ENCODE measurements at places on chromosomes 3 and 15.

- no peak for DNase-seq
Measured at GRCh38 chr15:60363903-60364611, 33.7 kb downstream of the ANXA2 start.

- no peak for DNase-seq
Measured at GRCh38 chr3:67067251-67067650, 69.1 kb downstream of the KBTBD8 start.

DNA sequence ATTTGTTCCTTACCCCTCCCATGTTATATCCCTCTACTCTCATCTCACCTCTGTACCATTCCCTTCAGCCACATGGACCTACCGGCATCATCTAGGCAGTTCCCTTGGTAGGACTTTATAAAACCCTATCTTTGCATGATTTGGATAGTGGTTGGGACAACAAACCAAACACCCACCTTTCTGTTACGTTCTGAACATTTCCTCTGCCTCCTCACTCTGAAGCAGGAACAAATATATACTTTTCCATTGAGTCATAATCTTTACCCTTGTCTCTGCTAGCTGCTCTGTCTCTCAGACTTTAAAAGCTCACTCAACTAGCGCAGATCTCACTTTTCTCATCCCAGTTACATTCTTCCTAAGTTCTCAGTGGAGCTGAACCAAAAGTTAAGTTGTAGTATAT, 17.8 kb downstream of the UBXN7 start:
- DNase-seq = no peak

GRCh38 chr3:126928921-126929474, 53.9 kb upstream of the PLXNA1 start:
- no peak for DNase-seq

- no peak for DNase-seq
Measured at GRCh38 chr3:186583831-186584230, 13.3 kb downstream of the DNAJB11 start.

- no peak for DNase-seq
Measured at GRCh38 chr15:90903733-90904536, 833 bp downstream of the MAN2A2 start.

- no peak for DNase-seq
Measured at GRCh38 chr3:184872200-184872599, 60.2 kb downstream of the VPS8 start.

GRCh38 chr15:99248000-99248715, 1.2 kb downstream of the TTC23 start:
- DNase-seq = no peak

DNA sequence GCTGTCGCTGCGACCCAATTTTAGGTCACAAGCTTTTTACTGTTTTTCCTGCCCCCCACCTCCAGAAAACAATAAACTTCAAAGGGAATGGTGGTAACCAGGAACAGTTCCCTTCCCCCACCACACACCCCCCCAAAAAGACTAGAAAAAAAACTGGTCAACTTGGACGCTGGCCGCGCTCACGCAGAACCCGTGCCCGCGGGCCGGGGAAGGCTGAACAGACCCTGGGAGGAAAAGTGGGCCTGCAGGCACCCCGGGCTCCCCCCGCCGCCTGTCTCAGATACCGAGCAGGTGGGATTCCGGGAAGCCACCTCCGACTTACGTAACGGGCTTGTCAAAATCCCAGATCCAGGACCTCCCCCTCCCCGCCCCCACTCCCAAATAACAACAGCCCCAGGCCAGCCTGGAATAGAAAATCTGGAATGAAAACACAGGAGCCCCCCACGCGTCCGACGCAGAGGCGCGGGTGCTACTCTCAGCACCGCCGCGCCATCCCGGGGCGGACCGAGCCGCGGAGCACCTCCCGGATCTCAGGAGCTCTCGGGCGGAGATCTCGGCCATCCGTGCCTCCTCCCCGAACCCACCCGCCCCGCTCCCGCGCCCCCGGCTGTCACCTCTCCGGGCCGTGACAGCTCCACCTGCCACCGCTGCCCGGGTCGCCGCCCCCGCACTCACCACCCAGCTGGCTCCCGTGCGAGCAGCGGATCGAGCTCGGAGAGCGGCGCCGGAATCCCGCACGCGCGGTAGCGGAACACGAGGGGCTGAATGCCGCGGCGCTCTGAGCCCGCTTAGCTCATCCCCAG, 557 bp downstream of the DENND4A start:
- peak; percentile 50 for DNase-seq

- no peak for DNase-seq
Measured at GRCh38 chr15:32747921-32748342, 30.1 kb downstream of the GREM1 start.

DNA sequence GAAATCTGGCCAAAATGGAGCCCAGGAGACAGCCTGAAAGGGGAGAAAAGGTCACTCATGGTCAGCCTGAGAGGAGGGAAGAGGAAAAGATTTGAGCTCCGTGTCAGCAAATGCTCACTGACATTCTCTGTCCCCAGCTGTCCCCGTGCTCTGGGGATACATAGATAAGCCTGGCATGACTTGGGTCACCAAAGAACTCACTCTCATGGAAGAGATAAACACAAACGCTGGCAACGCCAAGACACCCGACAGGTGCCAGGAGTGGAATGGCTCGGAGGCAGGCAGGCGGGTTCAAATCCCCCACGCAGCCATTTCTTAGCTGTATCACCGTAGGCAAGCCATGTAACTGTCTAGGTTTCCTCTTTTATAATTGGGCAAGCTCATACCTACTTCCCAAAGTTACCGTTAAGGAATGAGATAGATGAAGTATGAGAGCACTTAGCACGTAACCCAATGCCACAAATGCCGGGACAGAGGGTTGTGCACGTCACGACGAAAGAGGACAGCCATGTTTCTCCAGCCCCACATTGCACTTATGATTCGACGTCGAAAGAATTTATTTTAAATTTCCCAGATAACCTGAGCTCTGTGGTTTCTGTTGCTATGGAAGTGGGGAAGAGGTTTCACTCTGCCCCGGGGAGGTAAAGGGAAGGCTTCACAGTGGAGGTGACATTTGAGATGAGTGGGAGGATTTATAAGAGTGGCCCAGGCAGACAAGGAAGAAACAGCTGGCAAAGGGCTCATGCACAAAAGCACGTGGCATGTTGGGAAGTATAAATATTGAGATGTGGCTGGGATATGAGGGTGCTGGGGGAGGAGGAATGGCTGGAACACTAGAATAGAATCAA, 41.4 kb upstream of the TSEN2 start:
- DNase-seq = no peak

DNA sequence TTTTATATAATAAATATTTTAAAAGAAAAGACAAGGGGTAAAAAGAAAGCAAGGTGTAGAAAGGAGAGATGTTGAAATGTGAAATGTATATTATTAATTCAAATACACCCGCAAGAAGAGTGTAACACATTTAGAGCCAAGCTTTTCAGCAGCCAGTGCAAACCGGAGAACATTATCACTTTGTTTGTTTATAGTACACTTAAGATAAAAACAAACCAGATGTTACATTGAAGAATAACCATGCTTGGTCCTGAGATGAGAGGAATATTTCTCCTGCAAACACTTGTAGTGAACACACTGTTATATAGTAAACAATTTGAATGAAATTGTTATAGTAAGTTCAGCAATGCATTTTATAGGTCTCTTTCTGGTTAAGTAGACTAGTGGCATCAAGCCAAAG, 1441.5 kb downstream of the OTOL1 start:
- no peak for DNase-seq

DNA sequence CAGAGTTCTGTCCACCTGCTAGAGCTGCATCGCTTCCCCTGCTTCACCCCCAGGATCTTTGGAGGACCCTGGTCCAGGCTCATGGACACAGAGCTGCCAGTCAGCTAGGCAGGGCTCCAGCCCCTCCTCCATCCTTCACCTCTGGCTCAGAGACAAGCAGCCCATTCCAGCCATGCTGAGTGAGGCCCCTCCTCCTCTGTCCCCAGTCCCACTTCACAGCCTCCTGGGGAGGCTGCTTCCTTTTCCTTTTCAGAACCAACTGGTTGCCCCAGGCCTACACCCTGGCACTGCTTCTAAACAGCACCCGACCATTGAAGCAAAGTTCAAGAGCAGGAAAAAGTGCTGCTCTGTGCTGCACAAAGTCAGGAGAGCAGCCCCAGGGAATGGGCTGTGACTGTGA, 22.2 kb downstream of the IQSEC1 start:
- DNase-seq = no peak

DNA sequence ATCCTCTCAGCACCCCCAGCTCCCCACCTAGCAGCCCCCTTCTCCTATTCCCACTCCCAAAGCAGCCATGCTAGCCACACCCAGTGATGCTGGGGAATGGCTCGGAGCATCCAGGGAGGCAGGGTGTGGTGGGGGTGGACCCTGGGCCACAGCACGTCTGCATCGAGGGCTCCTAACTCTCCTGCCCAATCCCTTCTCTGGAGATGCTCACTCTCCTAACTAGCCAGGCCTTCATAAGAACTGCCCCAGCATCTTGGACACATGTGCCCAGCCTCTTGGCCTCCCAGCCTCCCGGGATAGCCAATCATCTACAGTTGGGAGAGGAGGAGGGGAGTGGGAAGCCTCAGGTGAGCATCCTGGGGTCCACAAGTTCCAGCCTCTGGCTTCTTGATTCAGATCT, 2.7 kb downstream of the PCBP4 start:
- DNase-seq = no peak

DNA sequence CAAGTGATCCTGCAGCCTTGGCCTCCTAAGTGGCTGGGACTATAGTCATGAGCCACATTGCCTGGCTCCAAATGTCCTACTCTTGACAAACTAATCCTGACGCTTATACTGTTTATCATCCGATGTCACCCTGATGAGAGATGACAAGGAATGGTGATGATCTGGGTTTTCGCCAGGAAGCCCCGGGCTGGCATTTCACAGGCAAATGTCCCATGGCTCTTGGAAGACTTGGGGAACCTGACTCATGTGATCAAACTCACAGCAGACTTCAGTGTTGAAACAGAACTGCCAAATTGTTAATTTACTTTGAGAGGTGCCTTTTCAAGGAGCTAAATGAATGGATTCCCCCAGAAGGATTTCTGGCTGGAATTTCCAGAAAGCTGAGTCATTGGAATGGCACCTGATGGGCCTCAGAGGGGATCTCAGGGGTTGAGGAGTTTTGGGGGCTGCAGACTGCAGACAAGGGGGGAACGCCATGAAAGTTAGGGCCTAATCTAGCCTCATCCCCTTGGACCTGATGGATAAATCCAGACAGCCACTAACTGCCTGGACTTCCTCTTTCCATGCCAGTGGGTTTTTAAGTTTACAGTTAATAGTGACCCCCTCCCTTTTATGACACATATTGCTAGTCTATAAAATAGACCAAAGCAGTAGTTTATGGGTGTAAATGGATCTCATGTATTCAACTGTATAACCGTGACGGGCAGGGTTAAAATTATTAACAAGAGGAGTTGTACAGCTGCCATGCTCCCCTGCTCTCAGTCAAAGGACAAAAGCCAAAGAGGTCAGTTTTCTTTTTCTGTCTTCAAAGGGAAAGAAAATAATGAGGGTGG, 146.6 kb downstream of the CHSY1 start:
- no peak for DNase-seq

DNA sequence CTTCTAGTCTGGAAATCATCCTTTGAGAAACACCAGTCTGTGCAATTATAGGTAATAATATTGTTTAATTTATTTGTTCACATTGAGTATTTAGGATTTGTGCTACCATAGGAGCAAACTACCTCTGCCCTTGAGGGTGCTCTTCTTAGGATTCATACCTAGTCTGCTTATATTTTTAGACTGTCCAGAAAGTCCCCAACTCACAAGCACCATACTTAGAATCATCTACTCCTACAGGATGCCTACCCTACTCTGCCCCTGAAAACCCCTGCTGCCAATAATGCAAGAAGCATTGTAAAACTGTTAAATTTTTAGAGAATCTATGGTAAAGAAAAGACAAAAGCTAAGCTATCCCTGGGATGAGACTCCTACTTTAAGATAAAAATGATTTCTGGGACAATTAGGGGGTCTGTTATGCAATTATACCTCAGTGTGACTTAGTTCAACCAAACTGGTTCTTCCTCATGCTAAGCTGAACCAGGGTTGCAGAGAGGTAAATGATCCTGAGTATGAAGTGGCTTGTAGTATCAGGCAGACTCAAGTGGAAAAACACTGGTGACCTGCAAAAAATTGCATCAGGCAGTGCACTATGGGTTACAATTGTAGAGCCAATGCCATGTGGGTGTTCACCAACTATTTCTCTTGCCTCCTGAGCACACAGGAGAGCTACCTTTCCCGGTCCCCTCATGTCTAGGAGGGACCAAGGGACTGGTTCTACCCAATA, 133.3 kb downstream of the TNIK start:
- no peak for DNase-seq

- DNase-seq = peak; percentile 46
Measured at GRCh38 chr3:171829841-171830517, 13.2 kb upstream of the TMEM212 start.

- no peak for DNase-seq
Measured at GRCh38 chr3:12638105-12638504, 25.8 kb downstream of the RAF1 start.

DNA sequence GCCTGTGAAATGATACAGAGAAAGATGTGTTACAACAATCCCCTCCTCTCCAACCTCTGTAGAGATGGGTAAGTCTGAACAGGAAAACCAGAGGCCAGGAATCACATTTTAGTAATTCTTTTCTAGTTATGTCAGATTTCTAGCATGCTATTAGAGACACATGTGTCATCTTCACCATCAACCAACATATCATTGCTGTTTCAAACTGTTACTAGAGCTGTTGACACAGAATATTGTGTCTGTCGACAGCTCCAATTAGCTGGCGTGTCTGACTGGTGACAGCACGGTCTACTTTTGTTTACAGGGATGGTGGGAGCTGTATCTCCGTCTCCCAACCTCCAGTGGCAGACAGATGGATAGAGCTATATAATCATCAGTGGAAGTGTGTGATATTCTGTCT, 393.2 kb downstream of the SOX2 start:
- no peak for DNase-seq

DNA sequence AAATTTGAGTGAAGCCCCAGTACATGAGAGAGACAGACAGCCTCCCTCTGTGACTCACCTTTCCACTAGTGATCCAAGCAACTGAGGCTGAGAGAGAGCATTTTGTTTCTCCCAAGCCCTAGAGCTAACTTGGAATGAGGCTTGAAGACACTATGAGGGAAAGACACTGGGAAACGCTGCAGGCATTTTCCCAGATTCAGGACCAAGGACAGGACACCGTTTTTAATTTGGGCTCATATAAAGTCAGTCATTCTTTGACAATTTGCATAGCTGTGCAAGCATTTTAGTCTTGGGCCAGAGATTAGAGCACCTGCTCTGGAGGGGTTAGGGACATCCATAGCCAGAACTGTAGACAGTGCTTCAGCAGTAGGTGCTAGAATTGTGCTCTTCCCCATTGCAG, 249.0 kb downstream of the AGBL1 start:
- DNase-seq = no peak

DNA sequence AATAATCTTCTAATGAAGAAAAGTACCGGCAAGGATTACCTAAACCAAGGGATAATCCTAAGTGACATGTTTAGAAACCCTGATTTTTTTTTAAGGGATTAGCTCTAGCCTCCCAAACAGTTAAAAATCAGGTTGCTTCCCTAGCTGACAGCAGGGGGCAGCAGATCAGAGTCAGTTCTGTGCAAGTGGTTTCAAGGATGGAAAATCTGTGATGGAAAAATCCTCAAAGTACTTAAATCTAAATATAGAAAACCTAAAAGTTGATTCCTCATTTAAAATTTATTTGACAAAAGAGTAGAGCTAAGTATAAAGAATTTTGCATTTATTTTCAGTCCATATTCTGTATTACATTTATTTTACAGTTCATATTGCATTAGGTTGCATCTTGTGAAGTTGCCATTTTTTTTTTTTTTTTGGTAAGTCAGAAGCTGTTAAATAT, 107.6 kb downstream of the PEX5L start:
- DNase-seq = no peak
